ENCODE measurements at places on chromosomes 7 and 10.

- DNase-seq = no peak
These were observed 177.2 kb upstream of the PODXL start for GRCh38 chr7:131733604-131734003.

- no peak for DNase-seq
These were observed 105.0 kb upstream of the PPP2R2D start for GRCh38 chr10:131795761-131796160.

GRCh38 chr7:1076184-1077072 lies 11.5 kb upstream of the GPER1 start:
- no peak for DNase-seq

GRCh38 chr10:22712956-22713852 lies 1.2 kb downstream of the PIP4K2A start:
- no peak for DNase-seq

DNA sequence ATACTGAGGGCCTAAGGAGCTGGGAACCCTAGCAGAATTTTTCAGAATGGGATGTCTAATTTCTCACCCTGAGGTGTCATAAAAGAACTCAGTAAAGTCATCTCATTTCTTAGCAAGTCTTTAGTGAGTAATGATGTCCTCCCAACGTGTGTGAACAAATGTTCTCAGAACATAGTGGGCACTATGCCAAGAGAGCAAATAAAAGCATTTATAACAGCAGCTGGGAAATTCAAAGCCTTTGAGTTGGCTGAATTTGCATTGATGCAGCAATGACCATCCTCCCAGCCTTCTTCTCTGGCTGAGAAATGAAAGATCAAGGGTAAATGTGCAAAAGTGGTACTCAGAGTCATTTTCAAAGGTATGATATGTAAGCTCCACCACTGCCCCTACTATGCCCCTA lies 109.4 kb downstream of the FAM107B start:
- no peak for DNase-seq

DNA sequence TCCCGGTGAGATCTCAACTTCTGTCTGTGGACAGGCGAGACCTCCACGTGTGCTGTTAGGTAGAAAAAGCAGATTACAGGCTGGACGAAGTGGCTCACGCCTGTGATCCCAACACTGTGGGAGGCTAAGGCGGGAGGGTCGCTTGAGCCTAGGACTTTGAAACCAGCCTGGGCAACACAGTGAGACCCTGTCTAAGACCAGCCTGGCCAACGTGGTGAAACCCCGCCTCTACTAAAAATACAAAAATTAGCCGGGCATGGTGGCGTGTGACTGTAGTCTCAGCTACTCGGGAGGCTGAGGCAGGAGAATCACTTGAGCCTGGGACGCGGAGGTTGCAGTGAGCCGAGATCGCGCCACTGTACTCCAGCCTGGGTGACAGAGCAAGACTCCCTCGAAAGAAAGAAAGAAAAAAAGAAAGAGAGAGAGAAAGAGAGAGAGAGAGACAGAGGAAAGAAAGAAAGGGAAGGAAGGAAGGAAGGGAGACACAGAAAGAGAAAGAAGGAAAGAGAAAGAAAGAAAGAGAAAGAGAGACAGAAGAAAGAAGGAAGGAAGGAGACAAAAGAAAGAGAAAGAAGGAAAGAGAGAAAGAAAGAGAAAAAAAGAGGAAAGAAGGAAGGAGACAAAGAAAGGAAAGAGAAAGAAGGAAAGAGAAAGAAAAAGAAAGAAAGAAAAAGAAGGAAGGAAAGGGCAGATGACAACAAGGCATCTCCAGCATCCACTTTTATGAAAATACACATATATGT lies 29.6 kb upstream of the SUN1 start:
- no peak for DNase-seq

GRCh38 chr10:114713525-114714090 lies 55.5 kb upstream of the ABLIM1 start:
- no peak for DNase-seq

DNA sequence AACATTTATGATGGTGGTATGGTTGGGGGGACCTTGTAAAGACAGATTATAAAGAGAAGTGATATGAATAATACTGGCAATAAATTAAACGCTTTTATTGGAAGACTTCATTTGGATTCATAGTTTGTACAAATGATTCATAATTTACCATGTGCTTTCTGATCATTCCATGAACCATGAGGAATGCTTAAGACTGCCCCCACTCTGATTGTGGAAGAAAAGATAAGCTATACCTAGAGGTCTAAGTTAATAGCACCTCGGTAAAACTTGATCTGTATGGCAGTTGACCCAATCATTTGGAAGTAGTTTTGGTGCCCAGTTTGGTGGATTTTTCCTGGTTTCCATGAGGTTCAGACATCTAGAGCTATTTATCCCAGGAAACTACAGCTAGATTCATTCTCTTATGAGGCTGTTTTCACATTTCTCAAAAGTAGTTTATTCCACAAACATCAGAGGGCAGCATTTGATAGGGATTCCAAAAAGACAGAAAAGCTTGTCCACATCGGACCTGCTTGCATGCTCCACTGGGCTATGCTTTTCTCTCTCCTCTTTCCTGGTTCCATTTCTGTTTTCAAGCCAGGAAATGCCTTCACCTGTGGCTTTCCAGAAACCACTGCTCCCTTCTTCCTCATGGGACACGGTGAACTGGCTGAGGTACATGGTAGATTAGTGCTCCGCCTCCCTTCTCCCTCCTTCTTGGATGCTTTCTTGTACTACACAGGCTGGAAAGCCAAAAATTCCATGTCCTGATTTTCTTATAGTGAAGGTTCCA lies 29.2 kb downstream of the TFAM start:
- peak; percentile 64 for DNase-seq

DNA sequence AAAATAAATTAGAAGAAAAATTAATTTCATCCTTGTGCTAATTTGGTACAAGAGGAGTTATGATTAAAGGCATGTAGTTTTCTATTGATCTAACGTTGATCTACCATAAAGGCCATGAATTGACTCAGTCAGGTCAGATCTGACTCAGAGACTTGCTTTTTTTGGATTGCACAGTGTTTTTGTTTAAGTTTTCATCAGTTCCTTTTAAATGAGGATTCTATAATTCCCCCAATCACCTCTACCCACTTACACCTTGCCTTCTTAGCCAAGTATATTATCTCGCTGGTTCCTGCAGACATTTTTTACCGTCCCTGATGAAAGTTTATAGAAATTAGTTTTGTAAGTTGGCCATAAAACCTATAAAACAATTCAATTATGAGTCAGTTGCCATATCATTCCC lies 132.4 kb upstream of the PALS2 start:
- DNase-seq = no peak

DNA sequence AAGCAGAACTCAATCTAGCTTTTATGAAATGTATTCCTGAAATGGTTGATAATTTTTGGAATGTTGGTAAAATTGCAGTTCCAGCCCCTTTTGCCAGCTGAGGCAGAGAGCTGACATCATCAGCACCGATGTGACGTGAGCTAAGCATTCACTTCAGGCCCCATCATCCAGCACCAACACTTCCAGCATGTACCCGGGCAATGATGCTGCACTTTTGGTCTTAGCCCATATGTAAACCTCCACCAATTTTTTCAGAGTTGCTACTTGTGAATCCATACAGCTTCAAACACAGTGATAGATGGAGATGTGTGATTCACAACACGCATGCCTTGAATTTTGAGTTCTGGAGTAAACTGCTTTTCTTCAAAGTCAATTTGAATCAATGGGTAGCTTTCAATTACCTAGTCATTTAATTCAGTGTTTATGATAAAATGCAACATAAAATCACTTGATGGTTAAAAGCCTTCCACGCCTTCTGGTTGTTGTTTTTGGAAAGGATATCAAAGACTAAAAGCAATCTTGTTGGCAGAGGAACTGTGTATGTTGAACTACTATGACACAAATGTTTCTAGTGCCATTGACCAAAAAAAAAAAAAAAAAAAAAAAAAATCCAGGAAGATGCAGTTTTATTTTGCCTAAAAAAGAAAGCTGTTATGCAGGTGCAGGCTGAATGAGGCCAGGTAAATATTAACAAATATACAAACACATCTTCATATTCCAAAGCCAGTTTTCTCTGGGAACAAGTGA lies 73.9 kb downstream of the NRP1 start:
- peak; percentile 56 for DNase-seq

- no peak for DNase-seq
These were observed 402.0 kb downstream of the RPS24 start for GRCh38 chr10:78435484-78436221.

Data from astrocyte (in vitro differentiated cells and primary cell).